H9 (cell line): ENCODE measurements at places on chromosomes 7 and 10.

- no peak for DNase-seq
Observed at GRCh38 chr10:23412223-23412622, 26.7 kb upstream of the OTUD1 start.

GRCh38 chr10:109915566-109915965 lies 7.7 kb downstream of the XPNPEP1 start:
- DNase-seq: no peak

DNA sequence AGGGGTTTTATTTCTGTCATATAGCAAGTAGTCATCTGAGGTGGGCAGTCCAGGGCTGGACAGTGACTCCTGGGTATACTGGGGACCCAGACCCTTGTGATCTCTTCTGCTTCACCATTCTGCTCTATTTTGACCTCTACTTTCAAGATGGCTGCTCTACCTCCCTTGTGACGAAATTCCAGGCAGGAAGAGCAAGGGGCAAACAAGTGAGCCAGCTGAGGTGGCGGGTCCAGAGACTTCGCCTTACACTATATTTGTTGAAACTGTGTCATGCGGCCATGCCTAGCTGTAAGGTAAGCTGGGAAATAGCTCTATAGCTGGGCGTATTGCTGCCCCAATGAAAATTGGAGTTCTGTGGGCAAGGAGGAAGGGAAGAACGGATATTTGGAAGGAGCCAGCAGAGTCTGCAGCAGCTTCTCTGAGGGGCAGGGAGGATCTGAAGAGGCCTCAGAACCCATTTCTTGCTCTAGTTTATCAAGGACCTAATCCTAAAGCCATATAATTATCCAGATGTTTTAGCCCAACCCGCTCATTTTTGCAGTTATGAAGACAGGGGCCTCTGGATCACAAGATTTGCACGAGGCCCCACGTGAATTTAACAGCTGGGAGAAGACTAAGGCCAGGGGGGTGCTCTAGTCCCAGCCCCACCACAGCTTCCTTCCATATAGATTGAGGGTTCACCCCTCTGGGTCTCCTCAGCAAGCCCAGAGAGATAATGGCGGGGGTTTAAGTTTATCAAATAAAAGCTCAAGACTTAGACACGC lies 7.7 kb upstream of the CPA1 start:
- DNase-seq: no peak

DNA sequence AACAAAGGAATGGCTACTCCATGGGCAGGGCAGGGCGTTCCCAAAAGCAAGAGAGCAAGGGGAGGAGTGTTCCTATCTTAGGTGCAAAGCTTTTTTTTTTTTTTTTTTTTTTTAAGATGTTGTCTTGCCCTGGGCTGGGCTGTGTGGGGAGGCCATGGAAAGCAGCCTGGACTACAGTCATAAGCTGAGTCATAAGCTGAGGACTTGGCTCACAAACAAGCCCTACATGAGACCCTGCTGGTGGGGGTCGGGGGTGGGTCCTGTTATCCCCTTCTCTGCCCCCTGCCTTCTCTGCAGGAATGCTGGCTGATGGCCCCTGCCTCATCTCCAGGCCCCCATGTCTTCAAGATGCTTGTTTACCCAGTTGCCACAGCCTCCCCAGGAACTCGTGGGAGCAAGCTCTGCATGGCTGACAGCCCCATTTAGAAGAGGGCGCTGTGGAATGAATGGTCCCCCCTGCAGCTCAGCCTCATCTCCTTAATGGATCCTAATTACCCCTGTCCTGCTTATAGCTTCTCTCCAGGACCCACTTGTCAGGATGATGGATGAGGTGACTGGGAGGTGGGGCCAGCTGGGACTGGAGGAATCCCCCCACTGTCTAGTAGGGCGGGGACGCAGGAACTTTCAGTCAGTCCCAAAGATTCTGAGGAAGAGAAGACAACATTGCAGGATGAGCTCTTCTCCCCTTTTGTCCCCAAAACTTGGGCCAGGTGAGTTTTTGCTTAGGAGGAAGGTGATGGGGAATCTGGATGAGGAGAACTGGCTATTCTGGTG lies 340.8 kb upstream of the PODXL start:
- peak; percentile 54 for DNase-seq

DNA sequence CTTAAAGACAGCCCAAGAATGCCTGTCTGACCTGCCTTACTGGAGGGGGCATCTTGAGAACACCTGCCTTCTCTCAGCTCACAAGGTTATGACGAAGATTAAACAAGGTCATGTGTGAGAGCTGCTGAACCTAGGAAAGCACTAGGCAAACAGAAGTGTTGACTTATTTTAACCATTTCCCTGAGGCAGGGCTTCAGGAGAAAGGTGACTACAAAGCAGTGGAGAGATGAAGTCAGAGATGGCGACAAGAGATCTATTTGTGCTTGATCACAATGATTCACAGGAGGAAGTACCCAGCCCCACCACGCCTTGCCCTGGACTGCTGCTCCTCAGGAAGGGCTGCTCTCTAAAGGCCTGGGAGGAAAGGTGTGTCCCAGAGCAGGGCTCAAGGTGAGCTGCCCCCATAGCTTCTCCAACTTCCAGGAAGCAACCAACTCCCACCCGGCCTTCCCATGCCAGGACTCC lies 27.8 kb downstream of the STN1 start:
- no peak for DNase-seq

DNA sequence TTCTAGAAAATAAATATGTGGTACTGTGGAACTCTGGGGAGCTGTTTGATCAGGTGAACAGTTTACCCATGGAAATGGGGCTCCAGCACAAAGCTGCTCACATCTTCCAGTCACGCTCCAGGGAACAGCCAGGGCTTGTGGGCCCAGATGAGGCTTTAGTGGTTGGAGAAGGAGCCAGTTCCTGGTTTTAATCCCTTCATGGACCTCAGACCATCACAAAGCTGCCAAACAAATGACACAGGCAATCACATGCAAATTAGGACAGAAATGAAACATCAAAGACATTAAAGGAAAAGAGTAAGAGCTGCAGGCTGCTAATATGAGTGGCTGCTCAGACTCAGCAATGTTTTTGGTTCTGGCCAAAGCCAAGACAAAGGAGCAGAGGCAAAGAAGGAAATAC lies 2.2 kb upstream of the ATP6V0E2 start:
- peak; percentile 5 for DNase-seq

GRCh38 chr7:28621369-28621841 lies 209.1 kb downstream of the CREB5 start:
- DNase-seq: no peak

GRCh38 chr7:121019018-121019417 lies 30.5 kb downstream of the CPED1 start:
- DNase-seq: no peak

DNA sequence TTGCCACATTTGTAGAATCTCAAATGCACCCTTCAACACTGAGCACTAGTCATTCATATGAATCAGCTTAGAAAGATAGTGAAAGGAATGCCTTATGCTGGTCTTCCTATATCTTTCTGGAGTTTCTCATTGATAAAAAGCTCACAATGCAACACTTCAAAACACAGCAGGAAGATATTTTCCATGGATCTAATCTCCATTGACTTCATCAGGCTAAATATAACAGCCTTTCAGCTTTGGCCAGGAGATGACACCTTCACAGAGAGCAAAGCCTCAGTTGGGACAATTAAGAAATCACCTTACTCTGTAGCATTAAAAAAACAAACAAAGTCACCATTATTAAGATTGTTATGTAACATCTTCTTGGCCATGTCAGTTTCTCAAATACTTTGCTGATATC lies 6.7 kb downstream of the NRP1 start:
- DNase-seq: no peak

DNA sequence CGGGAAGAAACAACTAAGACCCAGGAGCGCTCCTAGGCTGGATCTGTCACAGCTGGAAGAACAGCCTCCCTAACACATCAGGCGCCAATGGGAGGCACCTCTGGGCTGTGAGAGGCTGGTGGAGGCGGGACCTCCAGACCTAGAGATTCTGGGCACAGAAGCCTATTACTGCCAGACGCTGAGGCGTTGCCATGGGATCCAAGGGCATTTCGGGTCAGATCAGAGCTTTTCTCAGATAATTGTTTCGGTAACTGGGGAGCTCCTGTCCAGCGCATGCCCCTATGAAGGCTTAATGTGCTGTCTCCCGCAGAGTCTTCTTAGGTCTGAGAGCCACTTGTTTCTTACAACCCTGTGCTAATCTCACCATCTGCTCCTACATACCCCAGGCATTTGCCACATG lies 339.2 kb downstream of the ZNF716 start:
- no peak for DNase-seq

- DNase-seq: no peak
Observed at GRCh38 chr7:125857606-125858005, 928.0 kb upstream of the POT1 start.

GRCh38 chr10:129771576-129771975 lies 192.5 kb downstream of the EBF3 start:
- DNase-seq: peak; percentile 14
